Stimulated activated CD4-positive, alpha-beta T cell treated with anti-CD3 and anti-CD28 coated beads, Interleukin-4, amount 100 ng/mL, for 4 hours (primary cell): ENCODE measurements at places on chromosomes 12 and 14.

DNA sequence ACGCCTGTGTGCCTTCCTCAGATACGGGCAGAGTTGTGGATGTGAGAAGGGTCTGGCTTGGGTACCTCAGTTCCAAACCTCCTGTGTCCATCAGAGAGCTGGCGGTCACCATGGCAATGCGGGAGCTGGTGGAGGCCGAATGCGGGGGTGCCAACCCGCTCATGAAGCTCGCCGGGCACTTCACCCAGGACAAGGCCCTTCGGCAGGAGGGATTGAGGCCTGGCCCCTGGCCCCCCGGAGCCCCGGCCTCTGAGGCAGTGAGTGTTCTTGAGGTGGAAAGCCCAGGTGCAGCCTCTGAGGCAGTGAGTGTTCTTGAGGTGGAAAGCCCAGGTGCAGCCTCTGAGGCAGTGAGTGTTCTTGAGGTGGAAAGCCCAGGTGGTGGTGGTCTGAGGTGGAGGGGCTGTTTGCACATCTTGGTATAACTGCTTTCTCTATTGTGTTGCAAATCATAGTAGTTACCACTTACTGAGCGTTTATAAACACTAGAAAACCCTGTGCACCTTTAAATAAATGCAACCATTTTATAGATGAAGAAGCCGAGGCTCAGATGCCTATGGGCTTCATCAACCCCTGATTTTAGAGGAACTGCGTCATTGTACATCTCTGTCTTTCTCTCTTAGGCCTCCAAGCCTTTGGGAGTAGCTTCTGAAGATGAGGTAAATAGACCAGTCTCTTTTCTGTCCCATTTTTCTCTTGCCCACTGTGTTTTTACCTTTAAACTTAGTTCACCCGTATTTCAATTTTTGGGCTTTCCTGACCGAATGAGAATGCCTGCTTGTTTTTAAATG lies 976 bp downstream of the PEX5 start:
- DNase-seq = no peak

DNA sequence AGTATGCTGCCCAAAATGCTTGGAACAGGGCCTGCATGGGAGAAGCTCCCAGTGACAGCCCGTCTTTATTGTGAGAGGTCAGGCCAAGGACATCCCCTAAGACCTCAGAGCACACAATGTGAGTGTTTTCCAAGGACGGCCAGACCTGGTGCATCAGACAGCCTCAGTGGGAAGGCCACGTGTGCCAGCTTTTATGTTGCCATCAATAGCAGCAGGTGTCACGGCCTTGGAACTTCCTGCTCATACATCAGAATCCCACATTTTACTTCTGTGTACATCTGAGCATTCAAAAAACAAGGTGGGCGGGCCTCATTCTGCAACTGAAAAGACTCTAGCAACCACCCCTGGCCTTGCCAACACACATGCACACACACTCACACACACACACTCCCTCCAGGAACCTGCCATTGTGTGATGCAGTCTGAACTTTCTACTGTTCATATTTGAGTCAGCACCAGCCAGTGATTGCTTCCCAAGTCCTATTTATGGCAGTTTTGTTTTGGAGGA lies 753.1 kb upstream of the TBX3 start:
- DNase-seq = no peak

- no peak for DNase-seq
Observed at GRCh38 chr12:59088673-59089072, 168.4 kb upstream of the LRIG3 start.

- DNase-seq = no peak
Observed at GRCh38 chr12:41962171-41962572, 182.5 kb downstream of the GXYLT1 start.

- no peak for DNase-seq
Observed at GRCh38 chr14:61037215-61037614, 56.2 kb downstream of the SLC38A6 start.

DNA sequence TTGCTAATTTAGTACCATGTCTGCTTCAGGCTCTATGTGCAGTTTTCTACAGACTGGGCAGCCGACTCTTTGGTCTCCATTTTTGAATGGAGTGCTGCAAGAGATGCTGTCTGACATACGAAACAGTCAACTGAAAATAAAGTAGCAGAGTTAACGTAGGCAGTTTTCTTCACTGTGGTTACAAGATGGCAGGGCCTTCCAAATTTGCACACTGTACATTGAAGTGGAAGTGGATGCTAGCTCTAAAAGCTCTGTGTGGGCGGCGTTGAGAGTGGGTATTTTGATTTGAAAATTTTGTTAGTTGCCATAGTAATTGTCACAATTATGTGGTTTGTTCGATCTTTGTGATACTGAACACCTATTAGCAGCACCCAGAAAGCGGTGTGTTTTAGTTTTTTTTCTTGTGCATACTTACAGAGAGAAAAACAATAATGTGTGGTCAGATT lies 154.9 kb upstream of the ATP2B1 start:
- DNase-seq = peak; percentile 14

- DNase-seq = no peak
Observed at GRCh38 chr12:101680647-101681046, 16.8 kb upstream of the CHPT1 start.

DNA sequence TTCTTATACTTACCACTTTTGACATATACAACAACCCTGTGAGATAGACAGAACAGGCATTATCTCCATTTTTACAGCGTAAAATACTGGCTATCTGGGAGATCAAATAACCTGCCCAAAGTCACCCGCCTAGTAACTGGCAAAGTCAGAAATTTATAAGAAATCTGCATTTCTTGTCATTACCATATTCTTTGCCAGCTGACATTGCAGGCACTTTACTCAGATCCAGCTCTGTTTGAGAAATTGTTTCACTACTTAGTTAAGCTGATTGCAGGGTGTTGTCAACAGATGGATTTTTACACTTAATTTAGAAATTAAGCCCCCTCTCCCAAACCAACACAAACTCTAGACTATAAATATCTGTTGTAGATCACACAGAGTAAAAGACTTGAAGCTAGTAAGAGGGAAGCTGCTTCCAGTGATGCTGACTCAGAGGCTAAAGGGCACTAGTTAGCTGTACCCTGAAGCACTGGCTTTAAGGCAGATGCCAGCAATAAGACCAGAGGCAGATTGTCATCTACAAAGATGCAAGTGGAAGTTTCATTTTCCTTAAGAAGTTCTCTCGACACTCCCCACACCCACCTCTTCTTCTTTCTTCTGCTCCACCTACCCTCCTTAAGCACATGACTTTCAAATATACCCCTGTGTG lies 153.1 kb downstream of the ANO6 start:
- DNase-seq = no peak

- DNase-seq = no peak
Observed at GRCh38 chr12:67964456-67964855, 24.8 kb upstream of the IFNG-AS1 start.

DNA sequence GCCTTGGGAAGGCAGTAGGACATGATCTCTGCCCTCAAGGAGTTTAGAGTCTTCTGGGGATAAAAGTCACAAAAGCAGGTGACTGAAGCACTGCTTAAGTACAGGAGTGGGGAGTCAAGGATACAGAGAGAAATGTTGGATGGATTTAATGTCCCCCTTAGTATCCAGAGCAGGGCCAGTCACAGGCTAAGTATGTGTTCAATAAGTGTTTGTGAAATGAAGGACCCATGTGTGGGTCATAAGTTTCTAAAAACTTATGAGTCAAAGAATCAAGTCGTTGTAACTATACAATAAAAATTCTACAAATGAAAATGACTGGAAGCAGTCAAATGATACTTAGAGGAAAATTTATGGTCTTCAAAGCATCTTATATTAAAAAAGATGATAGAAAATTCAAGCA lies 25.1 kb downstream of the KRT80 start:
- DNase-seq = no peak

GRCh38 chr12:11777962-11778361 lies 128.5 kb downstream of the ETV6 start:
- no peak for DNase-seq

DNA sequence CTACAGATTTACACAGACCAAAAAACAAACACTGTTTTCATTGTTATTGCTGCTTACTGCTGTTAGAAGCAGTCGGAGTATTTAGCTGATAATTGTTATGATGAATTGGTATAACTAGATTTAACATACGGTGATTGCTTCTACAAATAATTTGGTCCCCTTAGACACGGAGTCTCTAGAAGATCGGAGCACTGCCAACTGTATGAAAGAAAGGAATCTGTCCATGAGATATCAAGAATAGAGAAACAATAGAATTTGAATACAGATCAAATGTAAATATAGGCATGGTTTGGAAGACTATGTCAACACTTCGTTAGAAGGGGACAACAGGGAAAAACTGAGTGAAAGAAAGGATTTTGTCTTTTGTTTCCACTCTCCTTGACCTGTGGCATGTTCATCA lies 110.9 kb downstream of the PPP2R5E start:
- no peak for DNase-seq

- no peak for DNase-seq
Observed at GRCh38 chr14:93648440-93649168, 139.7 kb downstream of the PRIMA1 start.

DNA sequence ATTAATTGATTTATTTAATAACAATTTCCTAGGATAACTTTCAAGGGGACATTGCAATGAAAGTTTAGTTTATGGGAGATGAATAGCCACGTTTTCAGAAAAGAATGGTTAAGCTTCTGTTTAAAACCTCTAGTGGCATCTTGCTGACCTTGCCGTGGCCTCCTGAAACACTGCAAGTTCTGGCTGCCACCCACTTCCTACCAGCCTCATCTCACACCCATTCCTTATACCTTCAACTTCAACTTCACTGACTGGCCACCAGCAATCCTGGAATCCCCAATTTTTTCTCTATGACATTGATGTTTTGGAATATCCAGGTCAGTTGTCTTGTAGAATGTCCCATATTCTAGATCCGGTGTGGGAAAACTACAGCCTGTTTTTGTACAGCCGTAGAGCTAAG lies 5.2 kb upstream of the HELB start:
- no peak for DNase-seq

- DNase-seq = no peak
Observed at GRCh38 chr12:19382563-19382962, 56.7 kb upstream of the AEBP2 start.

DNA sequence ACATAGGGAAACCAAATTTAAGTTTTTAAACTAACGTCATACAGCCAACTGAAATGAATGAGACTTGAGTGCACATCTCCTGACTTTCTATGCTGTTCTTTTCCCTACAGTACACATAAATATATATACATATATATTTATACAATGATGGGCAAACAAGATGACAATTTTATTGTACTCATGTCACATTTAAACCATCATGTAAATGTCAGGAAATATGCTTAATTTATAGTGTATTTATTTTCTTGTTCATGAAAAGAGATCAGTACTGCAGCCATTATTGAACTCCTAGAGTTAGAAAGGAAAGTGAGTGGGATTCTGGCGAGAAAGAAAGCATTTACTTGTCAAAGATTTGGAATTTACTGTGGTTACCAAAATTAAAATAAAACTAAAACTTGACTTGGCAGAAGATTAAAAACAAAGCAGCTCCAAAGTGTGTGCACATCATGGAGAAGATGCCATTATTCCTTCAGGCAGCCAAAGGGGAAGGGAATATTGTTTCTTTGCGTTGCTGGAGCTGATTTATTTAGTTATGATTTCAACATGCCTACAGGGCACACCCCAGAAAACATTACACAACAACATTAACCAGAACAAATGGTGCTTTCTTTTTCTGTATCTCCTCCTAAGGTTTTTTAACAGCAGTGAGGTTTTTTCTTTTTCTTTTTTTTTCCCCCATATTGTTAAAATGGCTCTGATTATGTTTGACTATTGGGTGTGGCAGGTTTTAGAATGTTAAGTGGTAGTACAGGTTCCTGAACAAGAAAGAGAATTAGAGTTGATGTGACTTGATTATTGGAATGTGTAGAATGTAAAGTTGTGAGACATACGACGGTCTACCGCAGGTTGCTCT lies 144.6 kb downstream of the RAD51B start:
- DNase-seq = no peak

GRCh38 chr12:4119157-4119761 lies 154.3 kb upstream of the CCND2 start:
- DNase-seq = no peak
